T-helper 1 cell (primary cell): ENCODE measurements at places on chromosomes 11 and 22.

DNA sequence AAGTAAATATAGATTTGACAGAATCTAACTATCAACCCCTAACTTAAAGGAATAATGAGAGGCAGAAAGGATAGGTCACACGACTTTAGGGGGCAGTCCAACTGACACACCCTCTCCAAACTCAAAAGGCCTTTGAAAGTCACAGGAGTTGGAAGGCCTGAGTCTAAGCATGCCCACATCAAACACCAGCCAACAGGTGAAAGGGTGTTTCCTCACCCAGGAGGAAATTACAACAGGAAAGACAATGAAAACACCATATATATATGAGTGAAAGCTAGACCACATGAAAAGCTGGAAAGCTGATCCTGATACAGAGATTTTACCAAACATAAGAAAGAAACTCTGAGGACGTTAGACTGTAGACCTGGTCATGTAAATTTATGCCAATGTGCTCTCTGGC, 10.5 kb upstream of the DEPDC7 start:
- DNase-seq, result no peak

DNA sequence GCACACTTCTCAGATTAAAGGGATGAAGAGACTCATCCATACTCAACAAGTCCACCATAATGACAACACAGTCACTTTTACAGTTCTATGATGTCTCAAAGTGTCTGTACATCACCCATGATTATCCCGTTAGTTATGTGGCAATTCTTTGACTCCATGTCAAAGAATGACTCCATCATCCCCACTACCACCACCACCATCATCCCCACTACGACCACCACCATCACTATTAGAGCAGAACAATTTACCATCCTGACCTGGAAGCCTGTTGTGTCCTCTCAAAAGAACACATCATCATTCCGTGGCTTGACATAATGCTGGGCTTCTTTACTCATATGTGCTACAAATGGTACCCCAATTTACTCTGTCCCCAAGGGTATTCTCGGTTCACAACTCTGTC, 13.7 kb downstream of the PRR5L start:
- DNase-seq, result no peak

DNA sequence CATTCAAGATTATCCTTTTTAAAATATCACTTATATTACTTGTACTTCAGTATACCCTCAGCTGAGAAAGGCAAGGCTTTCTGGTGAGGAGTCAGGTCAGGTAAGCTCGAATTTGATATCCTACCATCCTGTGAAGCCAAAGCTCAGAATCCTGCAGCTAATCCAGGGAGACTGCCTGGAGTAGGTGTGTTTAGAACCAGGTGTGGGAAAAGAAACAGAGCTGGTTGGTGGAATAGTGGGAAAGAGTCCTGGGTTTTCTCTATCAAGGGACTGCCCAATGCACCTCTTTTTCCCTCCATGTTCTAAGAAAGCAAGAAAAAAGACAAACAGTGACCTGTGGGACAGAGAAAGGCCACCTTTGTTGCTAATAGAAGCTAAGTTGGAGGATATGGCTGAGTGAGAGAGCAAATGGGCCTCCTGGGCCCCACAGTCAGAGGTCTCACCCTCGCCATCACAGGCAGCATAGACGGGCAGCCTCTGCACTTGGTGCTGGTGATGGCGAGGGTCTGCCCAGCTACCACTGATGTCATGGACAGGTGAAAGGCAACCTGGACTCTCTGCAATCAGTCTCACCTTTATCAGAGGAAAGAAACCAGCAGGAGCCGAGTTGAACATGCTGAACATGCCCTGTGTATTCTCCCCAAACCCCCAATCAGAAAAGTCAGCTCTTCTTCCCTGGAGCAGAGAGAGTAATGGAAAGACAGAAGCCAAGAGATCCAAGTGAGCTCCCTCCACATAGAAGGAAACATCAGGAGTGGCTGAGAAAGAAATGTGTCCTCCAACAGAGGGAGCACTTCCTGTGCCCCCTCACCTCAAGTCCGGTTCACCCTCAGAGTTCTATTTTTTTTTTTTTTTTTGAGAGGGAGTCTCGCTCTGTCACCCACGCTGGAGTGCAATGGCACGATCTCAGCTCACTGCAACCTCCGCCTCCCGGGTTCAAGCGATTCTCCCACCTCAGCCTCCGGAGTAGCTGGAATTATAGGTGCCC, 491.3 kb downstream of the BUD13 start:
- no peak for DNase-seq

DNA sequence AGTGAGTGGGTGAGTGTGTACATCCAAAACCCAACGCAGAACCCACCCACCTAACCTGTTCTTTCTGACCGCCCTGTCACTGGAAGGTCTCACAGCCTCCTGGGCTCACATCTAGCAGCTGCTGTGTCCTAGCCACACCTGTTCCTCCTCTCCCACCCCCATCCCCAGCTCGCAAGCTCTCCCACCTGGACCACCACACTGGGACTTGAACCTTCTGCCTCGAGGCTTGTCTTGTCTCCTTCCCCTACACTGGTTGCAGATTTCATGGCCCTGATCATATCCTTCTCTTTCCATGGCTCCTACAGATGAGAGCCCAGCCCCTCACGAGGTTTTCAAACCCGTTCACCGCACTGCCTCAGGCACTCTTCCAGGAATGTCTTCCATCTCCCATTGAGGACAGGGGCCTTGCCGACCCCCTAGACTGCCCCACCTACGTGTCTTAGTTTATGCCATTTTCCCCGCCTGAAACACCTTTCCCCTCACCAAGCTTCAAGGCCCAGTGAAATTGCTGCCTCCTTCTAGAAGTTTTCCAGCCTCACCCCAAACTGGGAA, 6.7 kb downstream of the IFITM10 start:
- DNase-seq, result no peak

DNA sequence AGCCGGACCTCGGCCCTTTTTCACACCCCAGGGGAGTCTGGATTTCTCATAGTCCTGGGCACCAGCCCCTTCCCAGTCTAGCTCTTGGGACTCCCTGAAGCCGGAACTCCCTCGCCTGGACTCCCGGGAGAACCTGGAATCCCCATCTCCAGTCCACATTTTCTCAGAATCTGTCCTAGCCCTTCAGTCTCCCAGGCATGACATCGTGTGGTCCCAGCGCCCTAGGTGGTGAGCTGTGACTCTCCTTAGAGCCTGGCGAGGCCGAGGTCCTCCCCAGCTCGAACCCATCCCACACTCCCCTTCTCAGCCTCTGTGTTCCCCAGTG, 673 bp upstream of the DUSP18 start:
- no peak for DNase-seq
